ENCODE measurements at places on chromosomes 13 and 19.

GRCh38 chr13:76225815-76226489, 589.8 kb downstream of the LMO7 start:
- no peak for DNase-seq

GRCh38 chr13:98265692-98266551, 88.9 kb upstream of the RNF113B start:
- DNase-seq: no peak

DNA sequence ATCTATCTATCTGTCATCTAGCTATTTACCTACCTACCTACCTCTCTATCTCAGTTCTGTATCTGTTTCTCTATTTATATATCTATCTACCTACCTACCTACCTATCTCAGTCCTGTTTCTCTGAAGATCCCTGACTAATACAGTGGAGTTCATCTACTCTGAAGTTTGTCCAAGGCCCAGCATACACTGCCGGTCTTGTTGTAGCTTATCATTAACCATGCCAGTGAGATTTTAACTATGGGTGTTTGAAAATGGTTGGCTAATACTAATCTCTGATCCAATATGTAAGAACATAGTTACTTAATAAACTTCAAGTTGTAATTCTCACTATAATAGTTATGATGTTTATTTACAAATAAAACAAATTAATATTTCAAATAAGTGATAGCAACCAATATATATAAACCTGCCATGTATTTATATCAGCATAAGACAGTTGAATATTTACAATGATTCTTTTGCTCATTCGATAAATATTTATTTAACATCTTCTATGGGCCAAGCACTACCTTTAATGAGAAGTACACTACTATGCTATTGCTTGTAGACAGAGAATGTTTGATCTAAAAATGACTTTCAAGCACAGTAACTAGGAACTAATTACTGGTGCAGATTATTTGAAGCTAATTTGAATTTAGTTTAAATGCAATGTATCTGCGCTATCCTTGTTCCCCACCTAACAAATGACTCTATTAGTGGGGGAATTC, 242.1 kb downstream of the KLF5 start:
- no peak for DNase-seq

GRCh38 chr19:28019901-28020300, 1193.0 kb downstream of the UQCRFS1 start:
- DNase-seq: no peak

DNA sequence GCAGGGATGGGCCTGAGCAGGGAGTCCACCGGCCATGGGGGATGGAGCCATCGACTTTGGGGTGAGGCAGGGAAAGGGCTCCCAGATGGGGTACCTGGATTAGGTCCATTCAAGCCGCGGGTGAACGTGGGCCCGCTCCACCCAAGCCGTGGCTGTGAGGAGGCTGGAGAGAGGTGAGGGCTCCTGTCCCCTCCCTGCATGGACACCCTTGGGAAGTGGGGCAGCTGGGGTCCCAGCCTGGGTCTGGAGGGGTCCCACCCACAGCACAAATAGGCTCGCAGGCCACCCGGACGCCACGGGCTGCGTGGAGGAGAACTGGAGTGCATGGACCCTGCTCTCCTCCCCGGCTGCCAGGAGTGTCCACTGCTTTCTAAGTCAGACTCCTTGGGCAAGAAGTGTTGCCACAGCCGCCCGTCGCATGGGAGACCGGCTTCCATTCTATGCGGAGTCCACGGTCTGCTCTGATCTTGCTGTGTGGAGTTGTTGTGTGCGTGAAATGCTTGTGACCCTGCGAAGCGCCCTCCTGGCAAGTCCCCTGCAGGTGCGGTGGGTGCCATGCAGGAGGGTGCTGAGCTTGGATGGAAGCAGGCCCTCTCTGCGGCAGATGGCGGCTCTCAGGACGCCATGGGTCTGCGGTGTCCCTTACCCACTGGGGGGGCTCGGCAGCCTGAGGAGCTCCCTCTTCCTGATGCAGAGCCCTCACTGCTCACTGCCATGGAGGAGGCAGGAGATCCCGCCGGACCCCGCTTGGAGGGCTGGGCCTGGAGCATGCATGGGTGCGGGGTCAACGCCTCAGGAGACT, 2.0 kb downstream of the DAZAP1 start:
- no peak for DNase-seq

DNA sequence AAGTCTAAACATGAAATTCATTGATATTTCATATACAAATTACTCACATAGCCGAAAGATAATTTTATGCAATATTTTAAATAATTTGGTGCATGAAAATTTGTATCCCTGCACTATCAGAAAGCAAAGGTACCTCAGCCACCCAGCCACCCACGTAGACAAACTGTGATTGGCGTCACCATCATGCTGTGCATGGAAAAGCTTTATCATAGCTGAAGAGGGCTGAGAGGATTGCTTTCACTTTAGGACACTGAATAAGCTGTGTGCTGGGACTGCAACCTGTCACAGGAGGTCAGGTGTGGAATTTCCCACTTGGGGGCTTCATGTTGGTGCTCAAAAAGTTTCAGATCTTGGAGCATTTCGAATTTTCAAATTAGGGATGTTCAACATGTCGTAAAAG, 96.3 kb downstream of the MYCBP2 start:
- DNase-seq: no peak

- no peak for DNase-seq
Observed at GRCh38 chr19:42114412-42114811, 17.8 kb downstream of the POU2F2 start.

GRCh38 chr13:79681069-79681468, 200.1 kb downstream of the NDFIP2 start:
- DNase-seq: no peak

GRCh38 chr13:96422002-96422401, 332.1 kb downstream of the HS6ST3 start:
- no peak for DNase-seq

GRCh38 chr13:26899202-26899601, 138.6 kb upstream of the GPR12 start:
- no peak for DNase-seq

DNA sequence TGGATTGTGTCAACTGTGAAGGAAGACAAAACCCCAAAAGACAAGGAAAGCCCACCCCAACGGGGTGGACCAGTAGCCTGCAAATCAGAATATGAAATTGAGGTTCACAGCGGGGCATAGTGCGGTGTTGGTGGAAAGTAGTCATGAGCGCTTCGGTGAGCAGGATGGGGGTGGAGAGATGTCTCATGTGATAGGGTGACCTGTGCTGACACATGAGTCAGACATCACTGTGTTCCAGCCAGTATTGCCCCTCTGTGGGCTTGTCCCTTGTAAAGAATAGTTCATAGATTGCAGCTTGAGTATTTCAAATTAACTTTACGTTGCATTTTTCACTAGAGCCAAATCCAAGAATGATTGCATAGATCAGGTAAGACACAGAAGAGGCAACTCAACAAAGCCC, 7.3 kb downstream of the ZNF69 start:
- no peak for DNase-seq

DNA sequence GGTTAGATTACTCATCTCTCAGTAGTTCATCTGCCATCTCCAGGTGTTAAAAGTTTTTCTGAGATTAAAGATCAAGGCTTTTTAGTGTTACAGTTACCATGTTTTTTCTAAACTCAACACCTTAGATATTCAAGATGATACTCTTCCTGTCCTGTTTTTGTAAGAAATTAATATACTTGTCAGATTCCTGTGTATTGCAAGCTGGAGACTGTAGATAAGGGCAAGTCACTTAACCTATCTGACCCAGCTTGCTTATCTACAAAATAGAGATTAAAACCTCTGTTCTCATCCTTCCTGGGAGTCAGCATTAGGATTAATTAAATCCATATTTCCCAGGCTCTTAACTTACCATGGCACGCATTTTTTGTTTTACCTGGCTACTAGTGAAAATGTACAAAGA, 25.2 kb downstream of the SUGT1 start:
- DNase-seq: no peak

DNA sequence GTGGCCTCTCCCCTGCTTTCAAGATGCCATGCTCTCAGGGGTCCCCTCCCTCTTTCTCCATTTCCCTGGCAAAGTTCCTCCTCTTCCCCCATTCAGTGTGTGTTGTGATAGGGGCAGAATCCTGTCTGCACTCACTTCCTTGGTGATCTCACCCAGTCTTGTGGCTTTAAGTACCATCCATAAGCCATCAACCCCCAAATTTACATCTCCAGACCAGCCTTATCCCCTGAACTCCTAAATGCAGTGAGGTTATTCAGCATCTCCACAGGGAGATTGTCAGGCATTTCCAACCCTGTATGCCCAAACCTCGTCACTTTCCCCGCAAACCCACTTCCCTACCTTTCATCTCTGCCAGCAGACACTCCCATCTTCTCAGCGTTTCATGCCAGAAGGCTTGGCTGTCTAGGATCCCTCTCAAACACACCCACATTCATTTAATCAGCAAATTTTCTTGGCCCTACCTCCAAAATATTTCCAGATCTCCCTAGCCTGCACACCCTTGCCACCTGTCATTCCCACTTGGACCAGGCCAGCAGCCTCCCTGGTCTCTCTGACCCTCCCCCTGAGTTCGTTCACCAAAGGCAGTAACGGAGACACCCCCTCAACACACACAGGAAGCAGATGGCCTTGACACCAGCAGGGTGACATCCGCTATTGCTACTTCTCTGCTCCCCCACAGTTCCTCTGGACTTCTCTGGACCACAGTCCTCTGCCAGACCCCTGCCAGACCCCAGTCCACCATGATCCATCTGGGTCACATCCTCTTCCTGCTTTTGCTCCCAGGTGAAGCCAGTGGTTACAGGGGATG, at the start of gene HCST:
Gene HCST, plus strand, starts transcription at position 676 of the 808 bp plus-strand sequence. Its CDS starts 65 bp downstream, at position 741.
- DNase-seq: peak; percentile 68

DNA sequence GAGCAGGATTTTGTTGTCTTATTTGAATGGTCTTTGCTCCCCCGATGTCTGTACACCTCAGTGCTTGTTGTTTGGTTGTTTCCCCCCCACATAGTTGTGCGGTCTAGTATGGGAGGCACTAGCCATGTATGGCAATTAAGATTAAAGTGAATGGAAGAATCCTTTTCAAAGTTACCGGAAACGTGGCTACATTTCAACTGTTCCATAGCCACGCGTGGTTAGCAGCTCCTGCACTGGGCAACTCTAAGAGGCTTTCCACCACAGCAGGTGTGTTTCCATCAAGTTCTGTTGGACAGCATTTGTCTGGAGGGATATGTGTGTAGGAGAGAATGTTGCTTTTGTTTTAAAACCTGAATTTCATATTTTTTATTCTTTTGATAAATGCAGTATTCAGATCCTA, 247.3 kb downstream of the GGACT start:
- DNase-seq: no peak
